ENCODE measurements at places on chromosomes 13 and 19.

DNA sequence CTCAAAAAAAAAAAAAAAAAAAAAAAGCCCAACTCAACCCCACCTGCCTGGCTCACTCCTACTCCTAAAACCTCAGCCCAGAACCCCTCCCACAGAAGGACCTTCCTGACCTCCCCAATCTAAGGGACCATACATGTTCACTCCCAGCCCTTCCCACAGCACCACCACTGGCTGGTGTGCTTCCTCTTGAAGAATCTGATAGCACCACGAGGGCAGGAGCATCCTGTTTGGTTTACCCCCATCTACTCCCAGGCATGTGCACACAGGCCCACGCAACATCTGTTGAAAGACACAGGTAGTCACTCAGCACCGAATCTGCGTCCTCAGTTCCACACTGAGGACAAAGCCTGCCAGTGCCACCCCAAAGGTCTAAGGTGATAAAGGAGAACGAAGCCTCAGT lies 8.2 kb downstream of the LATS2 start:
- DNase-seq = no peak

DNA sequence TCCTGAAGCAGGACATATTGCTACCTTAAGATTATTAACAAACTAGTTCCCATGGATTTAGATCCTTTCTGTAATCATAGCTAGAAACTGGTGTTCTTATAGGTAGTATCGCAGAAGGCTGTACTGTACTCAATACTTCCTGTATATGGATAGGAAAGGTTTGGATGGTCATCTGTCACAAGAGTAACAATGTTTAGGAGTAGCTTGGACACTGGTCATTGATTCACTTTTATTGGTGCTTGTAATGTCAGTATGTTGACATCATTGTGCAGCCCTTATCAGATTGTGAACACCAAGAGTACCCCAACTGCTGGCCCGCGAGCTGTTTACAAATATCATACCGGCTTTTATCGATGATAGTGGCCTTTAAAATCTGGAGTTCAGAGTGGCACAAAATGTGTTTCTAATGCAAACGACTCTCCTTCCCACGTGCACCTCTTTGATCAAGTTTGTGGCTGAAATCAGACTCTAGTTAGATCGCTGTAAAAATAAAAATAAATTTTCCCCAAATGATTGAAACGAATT lies 605 bp upstream of the CDK8 start:
- DNase-seq = no peak

DNA sequence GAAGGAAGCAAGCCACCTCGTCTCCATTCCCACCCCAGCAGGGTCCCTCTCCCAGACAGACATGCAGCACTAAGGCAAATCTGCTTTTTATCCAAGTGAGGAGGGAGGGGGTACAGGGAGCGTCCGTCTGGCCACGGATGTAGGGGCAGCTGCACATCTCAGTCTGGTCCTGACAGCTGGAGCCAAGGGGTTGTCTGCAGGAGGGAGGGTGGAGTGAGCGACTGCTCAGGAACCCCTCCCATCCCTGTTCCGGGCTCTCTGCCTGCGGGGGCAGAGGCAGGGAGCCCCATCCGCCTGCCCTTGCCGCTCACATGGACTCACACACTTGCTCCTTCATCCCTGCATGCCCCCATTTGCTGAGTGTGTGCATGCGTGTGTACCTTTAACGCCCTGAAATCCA lies 2.5 kb downstream of the TMEM190 start:
- DNase-seq = no peak

- no peak for DNase-seq
Measured at GRCh38 chr19:10546817-10547216, 3.1 kb downstream of the ATG4D start.

GRCh38 chr13:31242367-31242766 lies 42.6 kb downstream of the B3GLCT start:
- no peak for DNase-seq

GRCh38 chr13:27293076-27293691 lies 22.6 kb downstream of the RASL11A start:
- DNase-seq = peak; percentile 11

GRCh38 chr13:27980280-27980998 lies 8.1 kb downstream of the URAD start:
- DNase-seq = no peak

- peak; percentile 57 for DNase-seq
Measured at GRCh38 chr19:48480558-48481500, 11.7 kb downstream of the CYTH2 start.

DNA sequence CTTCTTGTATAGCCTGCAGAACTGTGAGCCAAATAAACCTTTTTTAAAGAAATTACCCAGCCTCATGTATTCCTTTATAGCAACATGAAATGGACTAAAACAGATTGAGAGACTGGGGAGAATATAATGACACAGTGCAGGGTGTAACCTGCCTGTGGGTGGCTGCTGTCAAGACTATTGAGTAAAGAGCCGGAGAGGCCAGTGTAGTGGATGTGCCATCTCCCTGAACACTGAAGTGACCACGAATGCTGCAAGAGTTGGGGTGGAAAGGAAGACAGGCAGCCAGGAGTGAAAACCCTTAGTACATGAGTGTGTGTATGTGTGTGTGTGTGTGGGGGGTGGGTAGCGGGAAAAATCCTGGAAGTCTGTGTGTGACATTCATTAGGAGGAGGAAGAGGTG lies 55.2 kb upstream of the FLT1 start:
- DNase-seq = no peak

- no peak for DNase-seq
Measured at GRCh38 chr19:7918615-7919421, 1.3 kb upstream of the SNAPC2 start.

DNA sequence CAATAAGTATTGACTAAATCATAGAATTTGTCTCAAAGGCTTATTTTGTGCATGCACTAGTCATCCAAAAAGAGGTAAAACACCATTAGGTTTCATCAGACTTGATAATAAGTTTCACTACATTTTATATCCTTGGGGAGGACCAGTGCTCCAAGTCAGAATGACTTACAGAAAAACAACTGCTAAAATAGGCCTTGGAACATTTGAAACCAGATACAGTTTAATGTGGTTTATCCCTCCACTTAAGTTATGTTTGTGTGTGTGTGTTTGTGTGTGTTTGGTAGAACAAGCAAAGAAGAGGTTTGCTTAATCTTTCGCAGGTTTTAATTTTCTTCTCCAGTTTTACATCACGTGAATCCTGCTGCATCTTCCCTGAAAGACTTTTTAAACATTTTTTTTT lies 570.9 kb downstream of the PCDH9 start:
- no peak for DNase-seq

GRCh38 chr13:76656500-76656899 lies 229.7 kb downstream of the KCTD12 start:
- DNase-seq = no peak

DNA sequence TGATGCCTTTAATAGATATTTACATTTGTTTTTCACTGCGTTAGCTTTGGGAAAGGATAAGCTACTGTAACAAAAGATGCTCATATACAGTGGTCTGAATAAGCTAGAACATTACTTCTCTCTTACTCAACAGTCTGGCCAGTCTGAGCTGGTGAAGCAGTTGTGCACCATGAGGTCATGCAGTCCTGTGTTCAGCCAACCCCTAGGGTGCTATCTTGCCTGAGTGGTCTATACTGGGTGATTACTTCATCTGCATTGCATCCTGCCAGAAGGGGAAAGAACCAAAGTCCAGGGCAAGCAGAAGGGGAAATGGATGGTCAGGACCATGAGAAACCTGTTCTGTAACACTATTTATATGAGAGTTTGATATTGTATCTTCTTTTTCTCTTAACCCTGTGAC lies 31.5 kb downstream of the ERCC5 start:
- DNase-seq = no peak

DNA sequence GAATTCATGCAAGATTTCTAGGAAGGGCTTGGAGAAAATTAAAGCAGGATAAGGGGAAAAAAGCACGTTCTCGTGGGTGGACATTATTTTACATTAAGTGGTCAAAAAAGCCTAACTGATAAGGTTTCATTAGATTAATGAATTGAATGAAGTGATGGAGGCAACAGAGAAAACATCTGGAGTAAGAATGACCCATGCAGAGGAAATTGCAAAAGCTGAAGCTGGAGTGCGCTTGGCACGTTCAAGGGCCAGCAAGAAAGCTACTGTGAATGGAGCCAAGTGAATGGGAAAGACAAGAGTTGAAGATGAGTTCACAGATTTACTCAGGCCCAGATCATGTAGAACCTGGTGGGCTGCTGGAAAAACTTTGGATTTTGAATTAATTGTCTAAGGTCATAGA lies 777.9 kb downstream of the DACH1 start:
- DNase-seq = no peak

DNA sequence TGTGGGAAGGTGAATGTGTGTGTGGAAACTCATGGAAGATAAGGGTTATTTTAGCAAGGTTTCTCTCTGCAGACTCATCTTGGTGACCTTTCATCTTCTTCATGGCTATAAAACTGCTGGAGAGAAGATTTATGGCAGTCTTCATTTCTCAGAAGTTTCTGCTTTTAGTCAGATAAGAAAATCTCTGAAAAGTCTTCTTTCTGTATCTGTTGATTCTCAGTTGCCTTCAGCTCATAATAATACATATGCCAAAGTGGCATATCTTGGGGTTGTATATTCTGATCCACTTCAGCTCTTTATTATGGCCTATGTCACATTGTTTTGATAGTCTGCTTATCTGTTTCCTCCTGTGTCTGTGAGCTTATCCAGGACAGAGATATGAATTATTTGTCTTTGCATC lies 143.3 kb upstream of the TMTC4 start:
- no peak for DNase-seq

- DNase-seq = no peak
Measured at GRCh38 chr19:9881720-9882119, 46.6 kb downstream of the PIN1 start.

DNA sequence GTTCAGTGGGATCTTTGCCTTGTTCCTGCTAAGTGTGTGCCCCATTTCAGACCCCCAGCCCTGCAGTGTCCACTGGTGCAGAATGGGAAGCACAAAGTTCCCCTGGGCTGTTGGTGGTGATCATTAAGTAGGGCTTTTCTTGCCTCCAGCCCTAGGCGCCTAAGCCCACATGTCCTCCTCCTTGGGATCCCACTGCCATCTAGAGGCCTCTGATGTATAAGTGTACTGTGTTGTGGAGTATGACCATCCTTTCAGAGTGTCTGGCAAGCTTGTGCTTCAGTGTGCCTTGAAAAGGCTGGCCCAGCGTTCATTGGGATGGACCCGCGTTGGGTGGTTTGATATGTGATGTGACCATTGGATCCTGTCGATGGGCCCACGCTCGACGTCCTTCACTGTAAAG lies 71.2 kb downstream of the WASF3 start:
- DNase-seq = no peak

- peak; percentile 28 for DNase-seq
Measured at GRCh38 chr19:53333066-53333462, 485 bp upstream of the ZNF845 start.

- no peak for DNase-seq
Measured at GRCh38 chr19:14804765-14805164, 26.4 kb upstream of the ADGRE2 start.

- no peak for DNase-seq
Measured at GRCh38 chr19:40341601-40342482, 6.4 kb downstream of the C19orf47 start.

DNA sequence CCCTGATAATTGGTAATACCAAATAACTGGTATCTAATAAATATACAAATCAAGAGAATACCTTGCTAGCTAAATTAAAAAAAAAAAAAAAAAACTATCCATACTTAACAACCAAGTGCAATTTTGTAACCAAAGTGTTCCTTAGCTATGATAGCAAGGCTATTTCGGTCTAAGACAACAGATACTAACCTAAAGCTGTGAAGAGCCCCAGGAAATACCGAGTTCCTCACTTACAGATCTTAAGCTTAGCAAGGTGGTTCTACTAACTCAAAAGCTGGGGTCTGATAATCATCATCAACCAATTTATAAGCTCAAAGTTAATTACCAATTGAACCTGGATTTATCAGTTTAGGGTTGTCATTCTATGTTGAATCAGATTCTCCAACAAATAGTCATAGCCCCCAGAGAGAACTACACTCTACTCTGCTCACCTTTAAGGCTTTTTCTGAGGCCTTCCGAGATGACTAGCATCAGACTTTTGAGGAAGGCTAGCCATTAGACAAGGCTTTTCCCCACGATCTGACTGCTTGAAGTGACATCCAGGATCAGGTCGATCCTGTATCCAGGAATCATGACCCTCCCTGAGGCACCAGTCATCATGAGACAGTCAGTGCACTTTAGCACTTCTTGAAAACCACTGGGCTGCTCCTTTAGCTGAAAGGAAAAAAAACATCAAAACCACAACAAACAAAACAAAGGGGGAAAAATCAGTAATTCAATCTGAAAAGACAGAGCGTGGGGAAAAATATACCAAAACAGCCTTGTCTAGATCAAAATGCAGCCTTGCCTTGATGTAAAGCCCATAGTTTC lies 31.9 kb downstream of the INTS6 start:
- DNase-seq = peak; percentile 24

Data from CD4-positive, alpha-beta T cell treated with Interleukin-17A for 1 hour (primary cell).